IMR-90 (cell line): ENCODE measurements at places on chromosomes 4 and X. TPM values are rescaled to one million over a fixed set of nuclear protein-coding genes. Genes with fewer than 3 reads are reported as not detected.

EXOC1L gene
- total RNA-seq = not detected in 2 replicates

CXCL8 gene
- 2.7 and 3.3 TPM in 2 replicates for total RNA-seq

GRCh38 chr4:122195718-122196117 is 43.6 kb downstream of the BLTP1 start:
- DNase-seq = no peak

GRCh38 chr4:37453281-37453998 is 208.9 kb downstream of the NWD2 start:
- DNase-seq = no peak

- DNase-seq = no peak
Observed at GRCh38 chr4:90028460-90028859, 98.7 kb upstream of the CCSER1 start.
